ENCODE measurements at places on chromosomes 2 and 18. TPM values are rescaled to one million over a fixed set of nuclear protein-coding genes. Genes with fewer than 3 reads are reported as not detected.

Gene EEF1B2
- 460 TPM for total RNA-seq

DNA sequence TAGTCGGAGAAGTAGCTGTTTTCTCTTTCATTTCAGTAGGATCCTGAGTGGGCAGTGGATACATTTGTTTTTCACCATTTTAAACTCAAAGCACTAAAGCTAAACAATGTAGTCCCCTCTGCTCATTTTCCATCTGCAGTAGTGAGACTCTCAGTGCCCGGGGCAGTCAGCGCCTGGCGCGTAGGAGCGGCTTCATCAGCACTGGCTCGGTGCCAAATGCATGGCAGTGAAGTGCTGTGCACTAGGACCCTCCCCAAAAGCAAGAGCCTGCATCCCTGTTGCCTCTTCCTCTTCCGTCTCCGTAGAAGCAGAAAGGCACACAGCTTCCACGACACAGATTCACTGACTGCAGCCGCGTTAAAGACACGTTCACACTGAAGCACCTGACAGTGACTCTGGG is 19.0 kb upstream of the ESPNL start:
- no peak for DNase-seq

Gene LYG1
- 0.55 TPM for total RNA-seq

GRCh38 chr2:205947621-205948495 is 138.1 kb downstream of the INO80D start:
- DNase-seq = peak; percentile 73

GRCh38 chr18:805008-805754 is 6.9 kb downstream of the YES1 start:
- DNase-seq = no peak

- no peak for DNase-seq
Observed at GRCh38 chr2:24771764-24772586, 21.2 kb downstream of the PTRHD1 start.

DNA sequence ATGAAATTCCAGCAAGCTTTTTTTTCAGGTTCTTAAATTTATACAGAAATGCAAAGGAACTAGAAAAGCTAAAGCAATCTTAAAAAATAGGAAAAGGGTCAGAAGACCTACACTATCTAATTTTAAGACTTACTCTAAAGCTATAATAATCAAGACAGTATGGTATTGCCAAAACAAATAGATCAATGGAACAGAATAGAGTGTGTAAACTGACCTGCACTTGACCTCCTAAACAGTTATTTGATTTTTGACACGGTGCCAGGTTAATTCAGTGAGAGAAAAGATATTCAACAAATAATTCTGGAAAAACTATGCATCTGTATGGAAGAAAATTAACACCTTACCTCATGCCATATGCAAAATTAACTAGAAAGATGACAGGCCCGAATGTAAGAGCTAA is 73.6 kb downstream of the OLA1 start:
- no peak for DNase-seq

DNA sequence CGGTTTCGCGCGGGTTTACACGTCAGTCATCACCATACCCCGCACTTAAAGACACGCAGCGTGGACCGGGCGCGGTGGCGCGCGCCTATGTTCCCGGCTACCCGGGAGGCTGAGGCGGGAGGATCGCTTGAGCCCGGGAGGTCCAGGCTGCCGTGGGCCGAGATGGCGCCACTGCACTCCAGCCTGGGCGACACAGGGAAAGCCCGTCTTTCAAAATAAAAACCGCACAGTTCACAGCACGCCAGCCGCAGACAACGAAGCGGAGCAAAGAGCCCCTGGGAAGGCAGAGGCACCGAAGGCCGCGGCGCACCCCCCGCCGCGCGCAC is 328 bp downstream of the DTYMK start:
- DNase-seq = no peak

DNA sequence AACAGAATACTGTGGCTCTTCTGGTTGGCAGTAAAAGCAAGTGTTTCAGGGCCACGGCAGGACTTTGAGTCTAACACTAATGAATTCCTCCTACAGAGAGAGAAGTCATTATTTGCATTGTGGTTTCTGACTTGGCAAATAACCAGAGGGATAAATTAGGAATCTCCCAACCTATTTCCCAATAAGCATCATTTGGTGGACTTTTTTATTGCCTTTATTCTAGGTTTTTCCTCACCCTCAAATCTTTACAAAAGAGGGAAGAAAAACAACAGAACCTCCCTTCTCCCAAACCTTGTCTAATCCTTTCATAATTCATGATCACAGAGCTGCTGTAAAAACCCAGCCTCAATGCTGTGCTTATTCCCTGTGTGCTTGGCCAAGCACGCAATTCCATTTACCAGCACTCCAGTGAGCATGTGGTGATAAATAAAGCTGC is 179.7 kb downstream of the AGPS start:
- DNase-seq = no peak

Gene GPR45
- not detected for total RNA-seq

Gene G6PC2
- 0.31 TPM for total RNA-seq

Gene KCNG2
- total RNA-seq = not detected

- peak; percentile 74 for DNase-seq
Observed at GRCh38 chr18:57771193-57771592, 31.9 kb downstream of the ATP8B1 start.

Gene TXNDC2
- total RNA-seq = not detected

DNA sequence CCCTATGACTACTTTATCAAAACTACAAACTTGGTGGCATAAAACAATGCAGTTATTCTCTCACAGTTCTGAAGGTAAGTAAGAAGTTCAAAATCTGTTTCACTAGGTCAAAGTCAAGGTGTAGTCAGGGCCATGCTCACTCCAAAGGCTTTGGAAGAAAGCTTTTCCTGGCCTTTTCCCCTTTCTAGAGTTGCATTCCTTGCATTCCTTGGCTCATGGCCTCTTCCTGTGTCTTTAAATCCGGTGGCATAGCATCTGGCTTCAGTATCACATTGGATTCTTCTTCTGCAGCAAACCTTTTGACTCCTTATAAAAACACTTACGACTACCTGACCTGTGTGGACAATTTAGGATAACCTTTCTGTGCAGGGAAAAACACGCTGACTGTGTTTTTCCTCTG is 543.5 kb upstream of the HNMT start:
- no peak for DNase-seq

- no peak for DNase-seq
Observed at GRCh38 chr2:23673082-23673481, 253.8 kb downstream of the ATAD2B start.

DNA sequence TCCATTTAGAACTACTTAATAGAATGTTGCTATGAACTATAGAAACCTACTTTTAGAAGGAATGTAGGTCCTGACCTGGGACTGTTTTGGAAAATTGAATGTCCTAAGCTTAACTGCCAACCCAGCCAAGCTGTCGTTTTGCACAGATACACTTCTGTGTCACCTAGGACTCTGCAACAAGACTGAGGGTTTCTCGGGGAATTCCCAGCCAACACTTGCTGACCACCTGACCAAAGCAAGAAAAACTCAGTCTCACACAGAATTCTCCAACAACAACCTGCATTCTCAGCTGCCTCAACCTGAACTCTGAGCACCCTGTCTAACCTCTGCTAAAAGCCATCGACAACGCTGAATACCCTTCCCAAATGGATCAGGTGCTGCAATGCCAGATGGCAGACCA is 128.2 kb downstream of the SS18 start:
- DNase-seq = no peak

DNA sequence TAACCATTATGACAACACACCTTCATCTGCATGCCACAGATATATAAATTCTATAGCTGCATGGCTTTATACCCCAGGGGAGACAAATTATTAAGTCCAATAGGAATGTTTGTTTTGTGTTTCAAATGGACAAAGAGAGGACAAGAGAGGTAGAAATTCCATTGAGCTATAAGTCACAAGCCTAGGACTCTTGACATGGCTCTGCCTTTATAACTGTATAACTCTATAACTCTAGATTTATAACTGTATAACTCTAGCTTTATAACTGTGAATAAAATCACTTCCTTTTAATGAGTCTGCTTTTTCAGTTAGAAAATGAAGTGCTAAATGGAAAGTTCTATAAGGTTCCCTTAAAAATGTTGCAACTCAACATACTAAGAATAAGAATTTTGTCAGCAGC is 106.4 kb downstream of the SCN9A start:
- DNase-seq = no peak

DNA sequence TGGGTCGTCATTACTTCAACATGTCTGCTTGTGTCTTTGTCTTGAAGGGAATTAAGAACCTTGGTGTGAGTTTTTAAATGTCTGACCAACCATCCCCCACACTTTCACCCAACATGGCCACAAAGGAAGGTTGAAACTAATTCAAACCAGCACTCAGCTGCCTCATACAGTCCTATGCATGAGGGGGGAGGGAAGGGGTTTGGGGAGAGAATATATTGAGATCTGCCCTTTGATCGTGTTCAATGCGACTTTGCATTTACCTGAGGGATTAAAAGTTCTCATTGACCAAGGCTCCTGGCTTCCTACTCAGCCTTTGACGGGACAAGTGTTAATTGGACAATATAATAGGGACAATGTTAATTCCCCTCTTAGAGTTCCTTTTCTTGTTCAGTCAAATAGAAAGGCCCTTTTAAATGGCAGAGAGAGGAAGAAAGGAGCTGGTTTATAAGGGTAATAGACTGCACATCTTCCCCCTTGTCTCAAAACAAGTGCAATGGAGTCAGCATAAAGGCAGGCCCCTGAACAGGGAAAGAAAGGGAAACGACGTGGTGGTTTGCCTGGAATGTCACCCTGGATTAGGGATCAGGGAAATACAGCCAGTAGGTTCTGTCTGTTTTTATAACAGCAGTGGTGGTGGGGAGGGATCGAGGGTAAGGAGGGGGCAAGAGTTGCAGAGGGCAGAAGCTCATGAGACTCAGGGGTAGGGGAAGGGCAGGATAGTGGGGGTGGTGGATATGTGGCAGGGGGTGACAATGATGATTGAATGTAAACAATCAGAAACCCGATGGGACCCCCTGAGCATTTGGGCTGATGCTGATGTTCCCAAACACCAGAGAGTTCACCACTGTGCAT is 198.7 kb downstream of the MYCN start:
- DNase-seq = no peak

- DNase-seq = no peak
Observed at GRCh38 chr2:226526716-226527115, 272.9 kb downstream of the IRS1 start.

DNA sequence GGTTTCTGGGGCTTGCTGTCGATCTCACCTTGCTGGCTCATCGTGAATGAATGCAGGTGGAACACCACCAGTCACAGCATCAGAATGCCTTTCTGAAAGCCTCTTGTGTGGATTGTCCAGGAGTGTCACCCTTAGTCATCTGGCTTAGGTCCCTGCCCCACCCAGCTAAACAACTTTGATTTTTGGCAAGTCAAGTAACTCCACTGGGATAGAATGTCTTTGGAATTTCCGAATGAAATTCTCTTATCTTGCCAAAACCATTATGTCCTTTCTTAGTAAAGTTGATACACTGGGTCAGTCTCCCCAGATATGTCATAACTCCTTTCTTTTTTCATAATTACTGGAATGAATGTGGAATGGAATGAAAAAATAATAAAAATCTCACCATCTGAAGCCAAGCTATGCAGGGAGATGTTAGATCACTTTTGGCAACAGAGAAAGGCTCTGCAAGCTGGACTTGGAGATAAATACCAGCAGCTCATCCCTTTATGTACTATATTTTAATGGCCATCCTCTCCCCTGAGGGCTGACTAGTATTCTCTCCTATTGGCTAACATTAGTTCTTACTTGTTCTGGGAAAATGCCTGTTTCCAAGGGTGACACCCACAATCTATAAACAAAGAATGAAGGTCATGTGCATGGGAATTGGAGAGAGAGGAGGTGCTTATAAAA is 35.4 kb downstream of the INSIG2 start:
- DNase-seq = no peak

Gene UNC50
- 33.0 TPM for total RNA-seq

GRCh38 chr2:45567974-45568789 is 42.9 kb downstream of the SRBD1 start:
- DNase-seq = no peak

DNA sequence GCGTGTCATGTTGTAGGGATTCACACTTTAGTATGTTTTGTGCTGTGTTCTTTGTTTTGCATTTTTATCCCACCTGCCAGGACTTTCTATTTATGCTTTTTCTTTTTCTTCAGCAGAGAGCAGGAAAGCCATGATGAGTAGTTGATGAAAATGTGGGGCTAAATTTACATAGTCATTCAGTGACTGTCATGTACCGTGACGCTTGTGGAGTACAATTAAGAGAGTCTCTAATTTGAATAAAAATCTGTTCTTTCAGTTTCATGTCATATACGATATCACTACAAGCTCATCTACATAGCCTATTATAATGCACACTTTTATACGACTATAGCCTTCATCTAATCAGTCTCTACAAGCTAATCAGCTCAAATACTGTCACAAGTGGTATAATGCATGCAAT is 112.7 kb upstream of the SPATS2L start:
- DNase-seq = no peak

DNA sequence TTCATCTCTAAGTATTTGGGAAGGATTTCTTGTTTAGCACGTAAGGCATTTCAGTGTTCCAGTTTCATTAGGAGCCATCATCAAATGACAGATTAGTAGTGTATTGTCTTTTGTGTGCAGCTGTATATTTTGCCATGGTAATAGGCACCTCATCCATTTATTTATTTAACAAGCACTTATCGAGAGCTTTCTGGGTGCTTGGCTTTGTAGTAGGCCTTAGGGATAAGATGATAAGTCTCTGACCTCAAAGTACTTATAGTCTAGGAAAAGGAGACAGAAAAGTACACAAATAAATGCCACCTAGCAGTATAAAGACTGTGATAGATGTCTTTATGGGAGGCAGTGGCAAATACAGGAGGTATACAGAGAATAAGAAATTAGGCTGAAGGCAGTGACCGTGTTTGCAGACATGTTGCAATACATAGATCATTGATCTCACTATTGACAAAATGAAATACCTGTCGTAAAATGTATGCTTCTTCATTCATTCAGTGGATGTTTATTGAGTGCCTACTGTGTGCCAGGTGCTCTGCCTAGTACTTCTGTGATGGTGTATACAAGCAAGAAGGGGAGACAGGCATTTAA is 265.9 kb downstream of the SETBP1 start:
- no peak for DNase-seq

GRCh38 chr2:142040556-142040955 is 90.3 kb downstream of the LRP1B start:
- DNase-seq = no peak

Gene PAX8
- 1.3 TPM for total RNA-seq

DNA sequence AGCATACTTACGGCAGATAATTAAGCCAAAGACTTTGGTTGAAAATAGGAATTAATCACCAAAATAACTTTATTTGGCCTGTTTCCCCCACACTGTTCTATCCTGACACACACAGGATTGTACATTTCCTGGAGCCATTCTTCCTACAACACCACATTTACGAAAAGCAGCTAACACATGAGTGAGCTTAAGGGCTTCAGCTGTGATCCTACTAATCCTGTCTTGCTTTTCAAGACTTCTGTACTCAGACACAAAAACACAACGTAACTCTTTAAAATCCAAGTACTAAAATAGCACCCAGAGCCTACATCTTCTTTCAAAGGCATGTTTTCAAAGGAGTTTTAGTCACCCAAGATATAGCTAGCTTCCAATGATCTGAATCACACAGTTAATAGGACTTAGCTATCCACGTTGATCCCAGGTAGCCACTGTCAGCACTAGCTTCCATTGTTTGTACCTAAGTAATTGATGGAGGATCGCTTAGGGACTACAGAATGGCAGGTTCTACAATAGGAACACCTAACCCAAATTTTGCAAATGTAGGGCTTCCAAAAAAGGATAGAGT is 42.8 kb upstream of the TTC39C start:
- no peak for DNase-seq
